T-helper 17 cell (primary cell): ENCODE measurements at places on chromosomes 1 and 21.

DNA sequence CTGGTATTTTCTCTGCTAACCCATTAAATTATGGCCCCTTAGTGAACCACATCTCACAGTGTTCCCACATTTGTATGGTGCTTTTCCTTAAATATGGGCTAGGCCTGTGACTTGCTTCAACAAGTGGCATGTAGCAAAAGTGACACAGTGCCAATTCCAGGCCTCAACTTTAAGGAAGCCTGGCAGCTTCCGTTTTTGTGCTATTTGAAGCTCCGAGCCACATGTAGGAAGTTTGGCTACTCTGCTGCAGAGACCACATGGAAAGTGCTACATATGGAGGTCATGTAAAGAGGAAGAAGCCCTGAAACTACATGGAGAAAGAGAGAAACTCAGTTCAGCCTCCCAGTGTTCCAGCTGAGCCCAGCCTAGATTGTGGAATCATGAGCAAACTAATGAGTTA lies 28.5 kb upstream of the DR1 start:
- no peak for DNase-seq

DNA sequence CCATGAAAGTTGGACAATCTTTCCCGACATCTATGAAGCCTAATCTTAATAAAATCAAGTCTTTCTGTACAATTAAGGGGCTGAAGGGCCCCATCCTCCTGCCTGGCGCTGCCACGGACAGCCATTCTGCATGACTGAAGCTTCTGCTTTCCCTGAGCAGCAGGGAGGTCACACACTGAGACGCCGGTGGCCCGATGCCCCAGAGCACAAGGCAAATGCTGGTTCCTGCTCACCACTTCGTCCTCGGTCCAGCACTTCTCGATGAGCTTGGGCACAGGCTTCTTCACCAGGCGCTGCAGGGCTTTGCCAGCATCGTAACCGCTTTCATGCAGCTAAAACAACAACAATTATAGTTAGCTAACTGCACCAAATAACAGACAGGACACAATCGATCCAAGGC lies 147.8 kb downstream of the SLC45A1 start:
- no peak for DNase-seq

GRCh38 chr1:179077396-179077795 lies 4.5 kb upstream of the TOR3A start:
- DNase-seq: no peak

DNA sequence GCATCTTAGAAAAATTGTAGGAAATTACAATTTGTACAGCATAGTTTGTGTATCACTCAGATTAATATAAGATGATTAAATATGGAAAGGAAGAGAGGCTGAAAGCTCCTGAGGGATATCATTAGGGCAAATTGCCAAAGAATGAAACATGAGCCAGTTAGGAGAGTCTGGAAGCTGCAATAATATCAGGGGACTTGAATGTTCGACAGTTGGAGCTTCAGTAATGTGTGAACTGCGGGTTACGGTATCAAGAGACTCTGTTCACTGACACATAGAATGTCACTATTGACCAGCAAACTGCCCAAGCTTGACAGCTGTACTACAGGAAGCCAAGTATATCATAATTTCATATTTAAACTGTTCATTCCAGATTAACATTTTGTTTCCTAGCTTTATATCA lies 157.2 kb downstream of the DENND1B start:
- DNase-seq: no peak

GRCh38 chr1:115544131-115544530 lies 97.6 kb upstream of the VANGL1 start:
- no peak for DNase-seq

- no peak for DNase-seq
These were observed 36.4 kb downstream of the BTG3 start for GRCh38 chr21:17576080-17576835.

DNA sequence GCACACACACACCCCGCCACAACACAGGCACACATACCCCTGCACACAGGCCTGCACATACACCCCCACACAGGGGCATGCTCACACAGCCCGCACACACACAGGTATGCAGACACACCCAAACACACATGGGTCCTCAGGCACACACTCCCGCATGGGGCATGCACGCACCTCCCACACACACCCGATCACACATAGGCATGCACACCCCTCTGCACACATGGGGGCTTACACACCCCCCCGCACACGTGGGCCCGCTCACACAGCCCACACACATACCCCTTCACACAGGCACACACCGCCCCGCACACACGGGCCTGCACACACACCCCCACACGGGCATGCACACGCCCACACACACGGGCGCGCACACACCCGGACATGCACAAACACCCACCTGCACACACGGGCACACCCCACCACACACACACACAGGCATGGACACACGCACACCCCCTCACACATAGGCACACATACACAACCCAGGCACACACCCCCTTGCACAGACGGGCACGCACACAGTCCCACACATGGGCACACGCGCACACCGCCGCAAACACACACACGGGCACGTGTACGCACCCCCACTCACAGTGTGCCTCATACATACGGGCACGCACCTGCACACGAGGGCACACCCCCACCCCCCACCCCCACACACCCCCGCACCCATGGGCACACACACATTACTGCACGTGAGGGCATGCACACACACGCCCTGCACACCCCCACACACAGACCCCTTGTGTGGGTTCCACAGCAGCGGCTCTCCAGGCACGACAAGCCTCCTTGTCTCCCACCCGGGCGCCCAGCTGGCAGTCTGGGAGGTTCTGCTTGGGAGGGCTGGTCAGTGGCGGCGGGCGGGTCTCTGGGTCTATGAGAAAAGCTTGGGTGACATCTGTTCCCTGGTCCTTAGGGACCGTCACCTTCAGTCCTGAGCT lies 8.3 kb downstream of the ATAD3B start:
- no peak for DNase-seq

GRCh38 chr1:35111106-35111505 lies 31.9 kb downstream of the ZMYM1 start:
- DNase-seq: no peak

DNA sequence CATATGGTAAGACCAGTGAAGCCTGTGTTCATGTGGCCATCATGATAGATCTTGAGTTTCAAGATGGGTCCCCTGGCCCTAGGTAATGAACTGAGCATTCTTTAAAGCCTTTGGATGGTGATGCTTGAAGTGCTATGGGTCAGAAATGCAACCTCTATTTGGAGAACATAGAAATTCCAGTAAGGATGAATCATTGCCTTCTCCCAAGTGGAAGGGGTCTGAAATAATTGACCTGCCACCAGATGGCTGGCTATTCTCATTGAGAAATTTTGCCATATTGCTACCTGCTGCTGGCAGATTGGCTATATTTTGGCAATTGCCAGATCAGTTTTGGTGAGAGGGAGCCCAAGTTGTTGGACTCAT lies 739 bp upstream of the IFI6 start:
- DNase-seq: no peak

- DNase-seq: no peak
These were observed 234.4 kb downstream of the LTN1 start for GRCh38 chr21:28758042-28758882.

DNA sequence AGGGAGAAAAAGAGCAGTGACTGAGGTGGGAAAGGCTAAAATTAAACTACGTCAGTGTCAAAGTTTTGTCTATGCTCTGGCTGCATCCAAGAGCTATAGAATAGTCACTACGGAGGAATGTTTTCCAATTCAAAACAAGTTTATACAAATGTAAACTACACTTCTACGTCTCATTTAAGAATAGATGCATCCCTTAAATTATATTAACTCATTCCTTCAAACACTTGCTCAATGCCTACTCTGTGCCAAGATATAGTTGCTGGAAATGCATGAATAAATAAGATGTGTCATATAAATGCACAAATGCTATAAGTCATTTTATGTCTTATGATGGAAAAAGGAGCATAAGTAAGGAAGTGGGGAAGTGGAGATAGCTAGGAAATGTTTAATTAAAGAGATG lies 4.2 kb upstream of the COLGALT2 start:
- DNase-seq: no peak

- no peak for DNase-seq
These were observed 21.7 kb downstream of the PDXK start for GRCh38 chr21:43740497-43741156.

DNA sequence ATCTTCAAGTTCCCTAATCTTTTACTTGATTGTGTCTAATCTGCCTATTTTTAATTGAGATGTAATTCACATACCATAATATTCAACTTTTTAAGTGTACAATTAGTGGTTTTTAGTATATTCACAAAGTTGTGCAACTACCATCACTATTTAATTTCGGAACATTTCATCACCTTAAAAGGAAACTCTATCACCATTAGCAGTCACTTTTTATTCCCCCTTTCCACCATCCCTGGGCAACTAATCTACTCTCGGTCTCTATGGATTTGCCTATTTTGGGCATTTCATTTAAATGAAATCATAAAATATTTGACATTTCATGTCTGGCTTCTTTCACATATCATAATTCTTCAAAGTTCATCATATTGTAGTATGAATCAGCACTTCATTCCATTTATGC lies 30.6 kb upstream of the HYI start:
- no peak for DNase-seq

- DNase-seq: no peak
These were observed 6.6 kb upstream of the CD48 start for GRCh38 chr1:160718210-160718609.

DNA sequence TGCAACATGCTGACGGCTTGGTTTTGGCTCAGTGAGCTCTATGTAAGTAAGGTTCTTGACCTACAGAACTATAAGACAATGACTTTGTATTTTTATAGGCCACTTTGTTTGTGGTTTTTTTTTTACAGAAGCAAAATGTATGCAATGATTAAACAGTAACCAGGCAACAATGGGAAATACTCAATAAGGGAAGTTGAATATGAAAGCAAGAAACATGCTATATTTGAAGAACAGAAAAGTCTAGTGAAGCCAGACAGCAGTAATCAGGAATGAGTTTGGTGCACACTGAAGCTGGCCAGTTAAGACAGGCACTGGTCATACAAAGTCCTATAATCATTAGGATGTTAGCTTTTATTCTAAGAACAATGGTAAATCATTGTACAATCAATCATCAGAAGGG lies 1926.8 kb downstream of the NCAM2 start:
- DNase-seq: no peak

DNA sequence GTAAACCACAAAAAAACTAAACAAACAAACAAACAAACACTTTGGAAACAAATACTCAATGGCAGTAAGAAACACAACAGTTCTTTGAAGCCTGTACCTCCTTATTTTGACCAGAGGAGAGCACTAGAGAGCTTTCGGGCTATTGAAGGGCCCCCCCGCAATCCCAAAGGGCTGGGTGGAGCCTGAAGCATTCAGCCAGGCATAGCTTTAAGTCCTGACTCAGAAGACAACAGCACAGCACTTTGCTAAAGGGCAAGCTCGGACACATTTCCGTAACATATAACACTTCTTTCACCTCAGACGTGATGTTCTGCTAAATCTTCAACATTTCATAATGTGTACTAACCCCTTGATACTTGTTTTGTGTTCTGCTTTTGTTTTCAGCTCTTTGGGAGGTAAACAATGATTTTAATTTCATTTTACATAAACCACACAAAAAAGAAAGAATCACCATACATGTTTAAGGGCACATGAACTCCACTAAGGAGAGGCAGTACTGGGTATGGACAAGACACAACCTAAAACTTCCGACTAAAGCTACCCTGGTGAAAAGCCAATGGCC lies 9.7 kb upstream of the SHCBP1L start:
- DNase-seq: no peak

DNA sequence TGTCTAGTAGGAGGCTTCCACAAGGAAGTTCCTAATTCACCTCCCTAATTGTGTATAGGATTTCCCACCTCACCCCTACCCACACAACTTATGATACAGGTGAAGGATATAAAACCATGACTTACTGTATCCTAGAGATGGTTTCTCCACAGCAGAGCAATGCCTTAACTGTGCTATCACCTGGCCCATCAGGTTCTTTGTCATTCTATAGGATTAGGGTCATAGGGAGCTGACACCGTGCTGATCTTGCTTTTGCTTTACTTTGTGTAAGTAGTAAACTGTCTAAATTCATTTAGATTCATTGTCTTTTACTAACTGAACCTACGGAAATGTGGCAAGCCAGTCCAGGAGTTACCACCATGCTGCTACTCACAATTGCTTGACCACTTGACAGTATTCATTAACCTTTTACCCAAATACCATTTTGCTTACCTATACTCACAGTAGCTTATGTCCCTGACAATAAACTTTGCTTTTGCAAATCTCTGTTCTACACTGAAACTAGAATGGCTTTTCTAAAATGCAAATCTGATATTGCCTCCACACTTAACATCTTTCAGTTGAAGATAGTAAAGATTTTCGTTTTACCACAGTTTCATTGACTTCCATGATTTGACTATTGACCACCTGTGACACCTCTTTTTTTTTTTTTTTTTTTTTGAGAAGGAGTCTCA lies 147.6 kb downstream of the IFI44 start:
- DNase-seq: no peak

GRCh38 chr1:13896932-13897331 lies 196.9 kb downstream of the PRDM2 start:
- DNase-seq: no peak

GRCh38 chr21:41664881-41665765 lies 101.7 kb downstream of the RIPK4 start:
- DNase-seq: no peak

- DNase-seq: no peak
These were observed 40.8 kb downstream of the CDK18 start for GRCh38 chr1:205545001-205545919.

DNA sequence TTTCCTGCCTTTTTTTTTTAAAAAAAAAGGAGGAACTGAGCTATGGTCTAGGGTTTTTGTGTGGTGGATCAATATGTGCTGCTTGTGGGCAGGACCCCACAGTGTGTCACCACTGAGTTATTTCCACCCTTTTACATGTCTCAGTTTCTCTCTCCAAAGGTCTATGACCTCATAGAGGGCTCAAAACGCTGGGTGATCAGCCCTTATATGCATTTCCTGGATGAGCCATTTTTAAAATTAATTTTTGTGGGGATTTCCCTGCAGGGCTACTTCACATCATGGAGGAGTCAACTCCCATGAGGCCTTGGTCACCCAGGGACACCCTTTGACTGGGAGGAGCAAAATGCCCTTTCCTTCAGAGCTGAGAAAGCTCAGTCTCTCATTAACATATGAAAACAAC lies 20.7 kb upstream of the HAO2 start:
- no peak for DNase-seq

DNA sequence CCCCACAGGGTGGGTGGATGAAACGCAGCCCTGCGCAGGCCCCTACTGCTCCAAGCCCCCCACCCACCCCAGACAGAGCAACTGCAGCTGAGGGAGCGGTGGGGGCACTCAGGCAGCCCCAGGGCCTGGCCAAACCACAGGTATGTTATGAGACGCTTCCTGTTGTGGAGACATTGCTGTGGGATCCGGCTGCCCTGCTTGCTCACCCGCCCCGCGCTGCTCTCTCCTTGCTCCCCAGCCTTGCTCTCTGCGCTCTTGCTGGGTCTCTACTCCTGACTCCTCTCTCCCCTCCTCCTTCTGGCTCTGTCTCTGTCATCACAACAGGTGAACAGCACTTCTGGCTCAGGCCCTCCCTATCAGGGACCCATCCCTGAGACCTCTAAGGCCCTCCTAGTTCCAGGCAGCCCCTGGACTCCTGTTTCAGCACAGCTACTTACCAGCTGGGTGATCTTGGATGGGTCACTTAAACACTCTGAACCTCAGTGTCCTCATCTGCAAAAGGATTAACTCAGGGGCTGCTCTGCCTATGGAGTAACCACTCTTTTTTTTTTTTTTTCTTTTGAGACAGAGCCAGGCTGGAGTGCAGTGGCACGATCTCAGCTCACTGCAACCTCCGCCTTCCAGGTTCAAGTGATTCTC lies 15.9 kb downstream of the COL8A2 start:
- no peak for DNase-seq

- no peak for DNase-seq
These were observed 124.6 kb downstream of the OLFML2B start for GRCh38 chr1:161899091-161899490.
